Cerebellar cortex (tissue), 1 donor: ENCODE measurements at places on chromosomes 1 and 21.

DNA sequence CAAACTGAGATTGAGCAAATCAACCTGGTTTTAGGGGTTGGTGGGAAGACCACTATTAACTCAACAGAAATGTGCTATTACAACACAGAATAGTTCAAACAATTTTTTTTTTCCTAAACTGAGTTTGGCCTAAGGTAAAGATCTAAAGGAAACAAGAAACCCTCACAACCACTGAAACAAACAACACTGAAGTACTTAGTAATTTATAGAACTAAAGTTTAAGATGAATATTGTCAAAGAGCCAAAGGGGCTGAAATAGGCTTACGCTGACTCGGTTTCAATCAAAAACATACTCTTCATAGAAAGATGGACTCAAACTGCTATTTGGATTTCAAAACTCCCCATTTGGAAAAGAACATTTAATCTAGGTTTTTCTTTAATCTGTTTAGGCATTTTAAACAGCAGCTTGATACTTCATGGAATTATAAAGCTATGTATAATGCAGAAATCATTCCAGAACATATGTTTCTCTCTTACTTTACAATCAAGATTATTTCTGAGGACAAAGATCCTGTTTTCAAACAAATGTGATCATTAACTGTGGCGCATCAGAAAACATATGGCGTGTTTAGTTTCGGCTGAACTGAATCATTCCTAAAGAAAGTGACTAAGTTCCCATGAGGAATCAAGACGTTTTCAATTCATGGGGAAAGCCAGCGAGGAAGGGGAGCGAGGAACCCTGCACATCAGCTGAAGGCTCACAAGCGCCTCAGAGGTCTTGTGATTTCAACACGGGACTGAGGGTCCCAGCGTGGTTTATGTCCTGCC, 62.7 kb downstream of the SYT6 start:
- DNase-seq, result no peak

DNA sequence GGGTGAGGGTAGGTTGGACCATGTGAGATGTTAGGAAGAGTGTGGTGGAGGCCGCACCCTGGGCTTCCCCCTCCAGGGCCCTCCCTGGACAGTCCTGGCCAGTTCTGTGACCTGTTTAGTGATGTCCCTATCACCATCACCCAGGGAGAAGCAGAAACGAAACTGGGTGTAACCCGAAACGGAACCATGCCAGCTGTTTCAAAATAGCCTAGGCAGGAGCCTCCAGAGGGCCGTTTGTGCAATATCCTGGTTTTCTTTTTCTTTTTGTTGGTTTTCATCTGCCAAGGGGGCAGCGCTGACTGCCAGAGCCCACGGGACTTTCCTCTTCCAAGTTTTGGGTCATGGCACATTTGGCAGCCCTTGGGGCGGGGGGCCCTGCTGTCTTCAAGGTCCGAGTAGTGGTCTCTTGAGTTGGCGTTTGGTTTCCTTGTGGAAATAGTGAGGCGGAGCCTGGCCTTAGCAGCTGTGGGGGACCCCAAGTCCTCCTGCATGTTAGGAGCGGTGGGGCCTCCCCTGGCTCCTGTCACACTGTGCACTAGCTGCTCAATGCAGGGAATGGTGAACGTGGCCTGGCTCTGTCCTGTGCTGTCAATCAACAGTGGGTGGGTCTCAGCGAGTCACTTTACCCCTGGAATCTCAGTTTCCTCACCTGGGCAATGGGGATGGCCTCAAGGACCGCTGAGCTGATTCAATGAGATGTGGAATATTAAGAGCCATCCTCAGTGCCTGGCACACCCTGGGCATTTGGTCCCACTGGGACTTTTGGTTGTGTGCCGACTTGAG, 90.7 kb downstream of the ARHGEF10L start:
- DNase-seq, result no peak

DNA sequence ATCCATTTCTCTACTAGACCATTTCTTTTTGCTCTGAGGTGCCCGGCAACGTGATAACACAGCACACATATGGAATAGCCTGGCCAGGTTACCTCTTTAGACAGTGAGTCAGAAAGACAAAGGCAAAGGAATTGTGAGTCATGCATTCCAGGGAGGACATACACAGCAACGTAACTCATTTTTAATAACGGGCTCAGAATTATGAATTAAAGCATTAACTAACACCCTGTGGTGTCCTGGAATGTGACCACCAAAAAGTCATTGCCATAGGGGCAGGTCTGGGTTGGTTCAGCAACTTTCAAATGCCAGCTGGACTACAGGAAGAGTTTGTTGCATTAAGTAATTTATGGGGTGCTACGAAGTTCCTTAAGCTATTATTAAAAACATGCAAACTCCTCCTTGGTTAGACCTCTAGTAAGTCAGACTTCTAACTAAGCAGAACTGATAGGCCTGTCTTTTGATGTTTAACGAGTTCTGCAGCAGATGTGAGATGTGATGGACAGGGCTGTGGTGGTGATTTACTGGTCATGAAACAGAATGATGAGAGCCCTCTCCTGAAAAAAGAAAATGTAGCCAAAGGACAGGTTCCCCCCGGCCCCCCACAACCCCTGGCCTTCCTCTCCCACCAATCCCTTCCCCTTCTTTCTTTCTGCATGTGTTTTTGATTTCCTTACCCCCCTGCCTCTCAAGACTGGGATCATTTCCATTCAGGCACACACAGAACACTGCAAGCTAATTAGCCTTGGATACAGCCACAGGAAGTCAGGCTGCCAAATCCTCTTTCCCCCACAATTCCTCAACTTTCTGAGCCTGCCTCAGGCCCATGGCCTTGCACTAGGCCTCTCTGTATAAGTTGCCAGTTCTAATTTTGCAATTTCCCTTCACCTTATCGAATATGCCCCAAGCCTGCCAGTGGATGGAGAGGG, 88.9 kb upstream of the HAO2 start:
- DNase-seq, result no peak

DNA sequence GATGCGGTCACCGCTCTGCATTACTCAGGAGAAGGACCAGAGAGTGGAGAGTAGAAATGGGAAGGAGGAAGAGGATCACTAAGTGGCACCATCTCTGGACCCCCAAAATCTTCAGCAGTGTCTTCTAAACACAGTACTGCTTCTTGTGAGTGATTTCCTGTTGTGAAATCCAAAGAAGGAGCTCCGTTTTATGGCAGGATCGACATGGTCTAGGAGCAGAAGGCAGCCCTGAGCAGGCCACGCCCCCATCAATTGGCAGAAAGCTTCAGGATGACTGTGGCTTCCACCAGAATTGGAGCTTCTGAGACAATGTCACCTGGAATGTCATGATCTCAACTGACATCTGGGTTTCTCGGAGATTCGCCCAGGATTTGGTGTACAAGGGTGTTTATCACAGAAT, 171.5 kb downstream of the ADSS2 start:
- DNase-seq, result no peak

DNA sequence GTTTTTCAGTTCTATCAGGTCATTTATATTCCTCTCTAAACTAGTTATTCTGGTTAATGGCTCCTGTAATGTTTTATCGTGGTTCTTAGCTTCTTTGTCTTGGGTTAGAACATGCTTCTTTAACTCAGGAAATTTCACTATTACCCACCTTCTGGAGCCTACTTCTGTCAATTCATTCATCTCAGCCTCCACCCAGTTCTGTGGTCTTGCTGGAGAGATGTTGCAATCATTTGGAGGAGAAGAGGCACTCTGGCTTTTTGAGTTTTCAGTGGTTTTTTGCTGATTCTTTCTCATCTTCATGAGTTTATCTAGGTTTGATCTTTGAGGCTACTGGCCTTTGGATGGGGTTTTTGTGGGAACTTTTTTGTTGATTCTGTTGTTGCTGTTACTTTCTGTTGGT, 213.0 kb downstream of the BRINP2 start:
- no peak for DNase-seq

DNA sequence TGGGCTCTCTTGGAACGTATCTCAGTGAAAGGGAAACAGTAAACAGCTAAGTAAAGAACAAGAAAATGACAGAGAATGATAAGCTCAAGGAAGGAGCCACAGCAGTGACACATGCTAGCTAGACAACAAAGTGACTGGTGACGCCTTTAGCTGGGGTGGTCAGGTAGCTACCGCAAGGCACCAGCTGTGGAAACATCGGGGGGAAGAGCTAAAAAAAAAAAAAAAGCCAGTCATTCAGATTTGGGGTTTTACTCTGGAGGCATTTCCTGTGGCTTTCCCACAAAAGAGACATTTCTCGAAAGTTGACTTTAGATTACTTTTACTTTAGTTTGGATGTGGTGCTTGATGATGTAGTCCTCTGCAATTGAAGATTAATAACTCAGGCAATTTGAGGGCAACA, 2.1 kb downstream of the FHAD1 start:
- DNase-seq, result no peak
